Nucleus accumbens (tissue), 56 donors: ENCODE measurements at places on chromosomes 12 and 14.

GRCh38 chr12:23813206-23813605, 136.3 kb downstream of the SOX5 start:
- DNase-seq, result no peak

GRCh38 chr14:89340200-89341181, 76.5 kb downstream of the FOXN3 start:
- no peak for DNase-seq

- DNase-seq, result no peak
These were observed 465.7 kb upstream of the MGAT4C start for GRCh38 chr12:86721713-86722397.

GRCh38 chr12:52611080-52611468, 7.3 kb downstream of the KRT73 start:
- no peak for DNase-seq

DNA sequence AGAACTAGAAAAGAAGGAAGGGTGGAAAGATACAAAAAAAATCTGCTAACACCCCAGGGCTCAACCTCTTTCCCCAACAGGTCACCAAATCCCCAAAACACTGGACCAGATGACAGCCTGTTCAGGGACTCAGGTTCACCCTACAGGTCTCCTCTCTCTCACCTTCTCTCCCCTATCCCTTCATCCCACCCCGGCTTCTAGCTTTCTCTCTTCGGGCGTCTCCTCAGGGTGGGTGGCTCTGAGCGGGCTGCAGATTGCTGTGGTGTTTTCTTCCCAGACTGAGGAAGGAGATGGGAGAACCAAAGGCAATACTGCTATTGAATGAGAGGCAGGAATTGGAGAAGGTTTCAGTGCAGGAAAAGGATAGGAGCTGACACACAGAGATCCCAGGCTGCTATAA, 39.3 kb downstream of the ANO2 start:
- DNase-seq, result no peak

DNA sequence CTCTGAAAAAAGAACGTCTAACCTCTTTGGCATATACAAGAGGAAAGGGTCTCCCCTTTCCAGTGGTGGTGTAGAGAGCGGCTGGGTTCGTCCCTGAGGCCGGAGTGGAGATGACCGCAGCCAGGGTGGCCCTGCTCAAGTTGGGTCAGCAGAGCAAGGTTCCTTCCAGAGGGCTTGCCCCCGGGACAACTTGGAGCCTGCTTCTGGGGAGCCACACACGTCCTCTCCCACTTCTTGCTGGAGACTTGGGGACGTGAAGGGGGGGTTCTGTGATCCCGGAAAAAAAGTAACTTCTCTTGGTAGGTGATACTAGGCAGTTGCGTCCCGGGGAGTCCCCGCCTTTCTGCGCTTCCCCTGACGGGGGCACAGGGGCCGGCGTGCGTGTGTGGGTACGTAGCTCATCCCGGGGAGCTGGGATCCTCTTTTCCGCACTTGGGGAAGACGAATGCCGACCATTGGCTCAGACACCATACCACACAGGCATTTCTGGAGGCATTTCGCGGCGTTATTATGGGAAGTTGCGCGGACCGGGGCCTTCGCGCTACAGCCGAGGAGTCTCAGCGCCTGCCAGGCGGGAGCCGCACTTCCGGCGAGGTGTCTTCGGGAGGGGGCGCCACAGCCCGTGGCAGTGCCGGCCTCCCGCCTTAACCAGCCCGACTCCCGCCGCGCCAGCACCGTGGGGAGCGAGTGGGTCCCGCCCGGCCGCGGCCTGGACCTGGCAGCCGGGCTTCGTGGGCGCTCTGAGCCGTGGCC, 14.8 kb upstream of the PAX9 start:
- DNase-seq, result no peak

DNA sequence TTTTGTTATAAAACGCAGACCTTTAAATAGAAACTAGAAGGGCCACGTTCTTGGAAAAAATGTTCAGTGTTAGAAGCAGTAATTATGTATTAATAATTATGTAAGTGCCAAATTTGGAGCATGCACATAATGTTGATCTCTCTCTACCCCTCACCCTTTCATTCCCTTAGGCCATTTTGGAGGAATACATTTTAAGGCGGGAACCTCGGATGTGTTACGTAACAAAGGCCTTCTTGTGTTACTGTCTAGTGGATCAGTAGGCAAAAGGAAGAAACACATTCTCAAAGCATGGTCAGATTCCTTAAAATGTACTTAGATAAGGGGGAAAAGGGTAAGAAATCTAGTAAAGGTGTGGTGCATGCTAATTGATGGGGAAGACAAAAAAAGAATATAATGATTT, 52.7 kb downstream of the RASSF3 start:
- no peak for DNase-seq

DNA sequence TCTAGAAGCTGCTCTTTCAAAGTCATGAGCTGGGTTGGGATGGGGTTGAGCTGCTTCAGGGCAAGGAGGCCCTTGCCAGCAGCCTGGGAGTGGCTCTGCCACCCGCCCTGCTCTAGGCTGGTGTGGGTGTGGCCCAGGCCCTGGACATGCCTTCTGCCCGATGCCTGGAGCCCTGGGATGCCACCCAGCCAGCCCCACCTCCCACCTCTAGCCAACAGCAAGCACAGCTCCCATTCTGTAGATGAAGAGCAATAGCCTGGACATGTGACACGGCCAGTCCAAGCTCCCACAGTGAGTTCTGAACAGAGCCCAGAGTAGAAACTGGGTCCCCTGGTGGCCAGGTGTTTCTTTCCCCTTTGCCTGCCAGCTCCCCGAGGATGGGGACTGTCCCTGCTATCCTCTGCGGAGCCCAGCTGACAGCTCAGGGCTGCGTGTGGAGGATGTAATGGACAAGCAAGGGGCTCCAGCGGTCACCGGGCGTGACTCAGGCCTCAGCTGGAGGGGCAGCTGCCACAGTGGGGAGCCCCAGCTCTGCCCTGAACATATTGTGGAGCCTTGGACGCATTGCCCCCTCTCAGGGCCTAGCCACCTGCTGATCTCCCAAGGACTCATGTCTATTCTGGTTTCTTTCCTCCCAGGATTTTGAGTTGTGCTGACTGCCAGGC, 165.2 kb downstream of the TSPAN9 start:
- no peak for DNase-seq

DNA sequence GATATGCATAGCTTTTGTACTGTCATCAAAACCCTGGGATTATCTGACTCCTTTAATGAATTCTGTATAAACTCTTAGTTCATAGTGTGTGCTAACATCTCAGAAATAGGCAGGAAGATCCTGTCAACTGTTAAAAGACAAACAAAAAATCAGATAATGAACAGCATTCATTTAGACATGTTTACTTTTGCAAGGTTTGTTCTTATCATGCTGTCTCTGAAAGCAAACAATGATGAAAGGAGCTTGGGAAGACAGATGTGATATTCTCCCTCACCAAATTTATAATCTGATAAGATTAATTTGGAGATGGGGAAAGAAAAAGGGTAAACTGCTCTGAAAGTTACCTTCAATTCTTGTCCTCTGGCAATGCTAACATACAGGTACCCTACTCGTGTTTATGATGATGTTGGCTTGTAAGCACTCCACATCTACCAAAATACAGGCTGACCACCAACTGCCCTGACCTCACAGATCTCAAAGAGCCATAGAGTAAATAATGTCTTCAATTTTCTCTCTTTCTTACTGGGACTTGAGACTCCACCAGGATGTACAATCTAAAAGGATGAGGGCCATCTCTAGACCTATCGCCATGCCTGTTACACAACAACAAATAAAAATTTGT, 233.8 kb downstream of the SSPN start:
- no peak for DNase-seq

DNA sequence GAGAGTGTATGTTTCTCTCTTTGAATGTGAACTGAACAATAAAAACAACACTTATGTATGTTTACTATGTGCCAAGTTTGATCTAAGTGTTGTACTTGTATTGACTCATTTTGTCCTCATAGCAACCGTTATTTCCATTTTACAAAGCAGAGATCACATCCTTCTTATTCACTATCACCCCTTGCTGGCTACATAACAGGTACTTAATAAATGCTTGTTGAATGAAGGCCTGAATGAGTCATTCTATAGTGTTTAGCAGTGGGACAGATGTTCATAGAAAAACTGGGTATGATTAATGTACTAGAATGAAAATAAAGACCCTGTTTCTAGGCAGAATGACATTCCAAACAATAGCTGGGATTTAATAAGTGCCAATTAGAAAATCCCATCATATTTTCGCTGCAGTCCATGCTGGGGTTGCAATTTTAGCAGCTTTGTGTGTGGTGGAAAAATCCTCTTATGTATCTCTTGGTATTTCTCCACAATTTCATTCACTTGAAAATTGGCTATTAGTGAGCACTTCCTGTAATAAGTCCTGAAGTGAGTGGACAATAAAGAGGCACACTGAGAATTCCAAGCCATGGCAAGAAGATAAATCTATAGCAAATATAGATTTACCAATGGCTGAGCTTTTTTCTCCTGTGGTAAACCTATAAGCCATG, 86.0 kb downstream of the FAR2 start:
- DNase-seq, result no peak

- DNase-seq, result no peak
These were observed 144.5 kb upstream of the DCN start for GRCh38 chr12:91327131-91327530.

DNA sequence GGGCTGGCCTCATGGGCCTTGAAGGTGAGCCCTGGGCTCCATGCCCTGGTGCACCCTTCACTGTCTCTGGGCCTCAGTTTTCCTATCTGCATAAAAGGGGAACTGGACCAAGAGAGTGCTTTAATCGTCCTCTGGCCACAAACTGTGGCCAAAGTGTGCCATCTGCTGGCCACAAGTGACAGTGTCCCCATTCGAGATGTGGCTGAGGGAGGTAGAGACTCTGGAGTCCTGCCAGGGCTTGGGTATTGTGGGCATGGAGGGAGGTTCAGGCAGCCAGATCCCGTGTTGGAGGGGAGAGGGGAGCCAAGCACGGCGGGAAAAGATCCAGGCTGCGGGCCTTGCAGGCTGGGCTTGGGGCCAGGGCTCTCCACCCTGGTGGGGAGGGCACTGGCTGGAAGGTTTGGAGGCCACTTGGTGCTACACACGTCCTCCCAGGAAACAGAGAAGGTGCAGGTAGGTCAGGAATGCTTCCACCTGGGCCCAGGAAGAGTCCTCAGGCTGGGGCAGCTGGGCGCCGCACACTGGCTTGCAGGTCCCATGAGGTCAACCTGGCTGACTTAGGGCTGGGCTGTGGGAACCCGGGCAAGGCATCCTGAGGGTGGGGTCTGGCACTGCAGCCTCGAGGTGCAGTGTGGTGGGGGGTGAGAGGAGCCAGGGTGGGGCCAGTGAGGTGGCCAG, 7.3 kb upstream of the KIF26A start:
- peak; percentile 54 for DNase-seq

DNA sequence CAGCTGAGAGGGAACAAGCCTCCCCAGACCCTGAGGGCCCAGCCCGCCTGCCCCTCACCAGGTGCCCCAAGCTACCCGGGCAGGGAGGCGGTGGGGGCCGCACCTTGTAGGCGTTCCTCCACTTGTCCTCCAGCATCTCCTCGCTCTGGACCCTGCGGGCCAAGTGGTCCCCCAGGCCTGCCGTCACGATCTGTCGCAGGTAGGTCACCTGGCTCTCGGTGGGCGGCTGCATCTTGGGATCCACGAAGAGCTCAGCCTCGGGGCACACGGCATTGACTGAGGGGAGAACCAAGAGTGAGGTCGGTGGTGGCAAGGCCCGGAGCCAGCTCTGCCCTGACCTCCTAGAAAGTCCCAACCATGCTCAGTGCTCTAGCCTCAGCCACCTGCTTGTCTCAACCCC, 36.6 kb downstream of the DHX37 start:
- no peak for DNase-seq

- no peak for DNase-seq
These were observed 252.6 kb upstream of the CCDC196 start for GRCh38 chr14:66233591-66233990.

GRCh38 chr14:57168138-57168679, 100.5 kb downstream of the EXOC5 start:
- DNase-seq, result no peak

DNA sequence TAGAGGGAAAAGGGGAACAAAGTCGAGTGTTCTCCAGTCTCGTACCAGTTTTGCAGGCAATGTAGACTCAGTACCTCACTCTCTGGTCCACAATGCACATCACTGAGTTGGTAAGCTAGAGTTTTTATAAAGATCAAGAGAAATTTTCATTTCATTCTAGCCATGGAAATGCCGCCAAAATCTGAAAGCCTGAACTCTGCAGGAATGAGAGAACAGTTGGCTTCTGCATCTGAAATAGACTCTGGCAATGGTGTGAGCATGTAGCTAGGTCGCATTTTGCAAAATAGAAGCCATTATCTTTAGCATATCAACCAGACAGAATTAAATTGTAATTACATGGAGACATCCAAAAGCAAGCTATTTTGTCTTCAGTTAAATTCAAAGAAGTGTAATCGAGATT, 381.0 kb downstream of the NOVA1 start:
- DNase-seq, result no peak

- DNase-seq, result no peak
These were observed 82.1 kb upstream of the FSCB start for GRCh38 chr14:44589180-44589579.

GRCh38 chr14:96915478-96915877, 118.3 kb downstream of the VRK1 start:
- no peak for DNase-seq

DNA sequence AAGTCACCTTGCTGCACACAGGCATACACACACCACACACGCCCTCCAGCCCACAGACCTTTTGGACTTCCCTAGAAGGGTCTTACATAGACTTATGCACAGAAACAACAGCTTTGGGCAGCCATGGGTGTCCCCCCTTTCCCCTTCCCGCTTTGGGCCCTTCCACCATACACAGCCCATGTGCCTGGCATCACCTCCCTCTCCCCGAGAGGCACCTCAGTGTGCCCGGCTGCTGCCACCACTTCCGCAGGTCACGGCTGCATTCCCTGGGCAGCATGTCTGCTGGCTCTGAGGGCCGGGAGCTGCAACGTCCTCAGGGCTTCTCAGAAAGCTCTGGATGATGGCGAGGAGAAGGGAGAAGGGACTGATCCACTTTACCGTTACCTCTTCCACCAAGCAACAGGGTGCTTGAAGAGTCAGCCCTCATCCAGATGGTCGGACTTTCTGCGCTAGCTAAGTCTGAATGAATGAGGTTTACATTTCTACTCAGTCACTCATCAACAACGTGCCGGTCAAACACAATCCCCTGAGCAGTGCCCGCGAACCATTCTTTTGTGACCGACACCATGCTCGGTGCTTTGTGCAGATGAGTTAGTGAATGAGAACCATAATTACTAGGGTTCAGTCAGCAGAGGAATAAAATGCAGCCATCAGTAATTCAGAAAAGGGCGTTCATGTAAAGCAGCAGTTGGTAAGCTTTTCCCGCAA, 72.2 kb upstream of the BCL11B start:
- DNase-seq, result no peak
